ENCODE measurements at places on chromosomes 1 and 21.

DNA sequence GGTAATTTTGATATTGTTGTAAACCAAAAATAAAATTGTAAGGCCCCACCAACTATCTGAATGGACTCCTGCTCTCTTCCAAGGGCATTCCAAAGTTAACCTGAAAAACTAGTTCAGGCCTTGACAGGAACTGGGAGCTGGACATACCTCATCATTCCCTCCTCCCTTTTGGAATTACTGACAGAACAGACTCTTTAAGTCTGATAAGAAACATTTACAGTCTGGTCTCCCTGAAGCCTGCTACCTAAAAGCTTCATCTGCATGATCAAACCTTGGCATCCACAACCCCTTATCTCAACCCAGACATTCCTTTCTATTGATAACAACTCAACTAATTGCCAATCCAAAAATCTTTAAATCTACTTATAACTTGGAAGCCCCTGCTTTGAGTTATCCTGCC lies 123.8 kb downstream of the TLR5 start:
- DNase-seq = no peak

DNA sequence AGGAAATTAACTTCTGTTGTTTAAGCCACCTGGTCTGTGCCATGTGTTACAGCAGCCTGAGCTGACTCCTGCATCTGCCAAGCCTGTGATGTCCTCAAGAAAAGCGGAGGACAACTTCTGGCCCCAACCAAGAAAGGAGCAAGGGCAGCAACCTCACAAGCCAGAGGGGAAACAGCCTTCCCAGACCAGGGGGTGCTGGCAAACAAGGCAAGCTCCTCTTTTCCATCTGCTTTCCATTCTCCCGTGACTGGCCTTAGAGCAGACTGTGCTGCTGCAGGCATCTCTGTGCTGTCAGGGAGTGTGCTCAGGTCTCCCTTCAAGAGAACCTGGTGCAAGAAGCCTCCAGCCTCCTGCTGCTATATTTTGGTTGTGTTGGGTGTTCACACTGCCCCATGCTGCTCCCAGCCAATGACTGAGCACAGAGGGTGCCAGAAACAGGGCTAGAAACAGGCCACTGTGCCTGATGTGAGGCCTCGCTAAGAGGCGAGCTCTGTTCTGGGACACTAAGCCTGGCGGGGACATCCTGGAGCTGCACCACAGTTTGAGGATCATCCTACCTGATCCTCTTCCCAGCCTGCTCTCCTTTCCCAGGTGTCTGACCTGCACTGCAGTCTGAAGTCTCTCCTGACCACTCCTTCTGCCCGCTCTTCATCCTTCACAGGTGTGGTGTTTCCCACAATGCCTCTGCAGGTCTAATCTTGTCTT lies 27.5 kb upstream of the SLAMF9 start:
- no peak for DNase-seq

DNA sequence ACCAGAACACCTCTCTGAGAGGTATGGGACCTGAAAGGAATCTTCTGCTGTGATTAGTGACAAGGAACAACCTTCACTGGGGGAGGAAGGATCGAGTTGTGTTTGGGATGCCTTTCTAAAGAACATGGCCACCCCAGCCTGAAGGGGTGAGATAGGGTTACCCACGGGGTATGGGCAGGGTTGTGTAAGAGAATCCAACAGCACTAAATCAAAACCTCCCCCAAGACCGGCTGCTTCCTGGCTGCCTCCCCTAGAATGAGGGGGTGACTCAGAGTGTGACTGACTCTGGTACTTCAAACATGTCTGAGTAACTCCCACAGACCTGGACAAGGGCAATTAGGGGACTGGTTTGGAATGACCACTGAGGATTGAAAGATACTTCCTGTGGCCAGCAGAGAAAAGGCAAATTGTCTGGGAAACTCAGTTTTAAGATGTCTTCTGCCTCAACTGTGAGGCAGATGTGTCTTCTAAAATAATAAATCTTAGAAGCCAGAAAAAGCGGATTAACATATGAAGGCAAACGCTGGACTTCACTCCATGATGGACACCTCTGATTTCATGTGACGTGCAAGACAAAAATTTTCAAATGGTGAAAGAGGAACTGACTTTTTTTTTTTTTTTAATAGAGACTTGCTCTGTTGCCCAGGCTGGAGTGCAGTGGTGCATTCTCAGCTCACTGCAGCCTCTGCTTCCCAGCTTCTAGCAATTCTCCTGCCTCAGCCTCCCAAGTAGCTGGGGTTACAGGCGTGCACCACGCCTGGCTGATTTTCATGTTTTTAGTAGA lies 6.7 kb upstream of the PTPN14 start:
- no peak for DNase-seq

DNA sequence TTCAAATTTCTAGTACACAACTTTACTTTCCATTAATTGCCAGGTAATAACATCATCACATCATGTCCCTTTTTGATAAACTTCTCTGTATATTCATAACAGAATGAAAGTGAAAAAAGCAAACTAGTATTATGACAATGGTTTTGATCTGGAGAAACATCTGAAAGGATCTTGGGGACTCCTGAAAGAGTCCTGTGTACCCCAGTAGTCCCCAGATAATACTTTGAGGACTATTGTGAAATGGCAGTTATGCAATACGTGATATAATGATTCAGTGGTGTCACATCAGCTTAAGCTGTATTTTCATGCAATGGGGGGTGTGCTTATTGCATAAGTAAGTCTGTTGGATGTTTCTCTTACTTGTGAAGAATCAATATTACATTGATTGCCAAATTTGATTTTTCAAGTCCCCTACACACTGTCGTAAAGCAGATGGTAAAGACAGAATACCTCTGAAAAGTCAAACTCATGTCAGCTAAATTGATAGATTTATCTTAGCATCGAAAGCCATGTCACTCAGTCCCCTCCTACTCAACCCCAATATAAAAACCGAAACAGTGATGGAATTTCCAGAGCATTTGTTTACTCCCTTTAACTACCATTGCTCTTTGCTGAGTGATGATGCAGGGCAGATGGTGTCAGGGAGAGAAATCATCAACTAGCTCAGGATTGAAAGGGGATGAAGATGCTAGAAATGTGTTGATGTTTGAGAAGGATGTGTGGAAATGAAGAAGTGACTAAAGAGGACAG lies 146.7 kb upstream of the C1orf105 start:
- no peak for DNase-seq

GRCh38 chr1:147613506-147613905 lies 56.8 kb downstream of the ACP6 start:
- DNase-seq = no peak

- no peak for DNase-seq
These were observed 44.1 kb upstream of the EIF4G3 start for GRCh38 chr1:21220815-21221214.

GRCh38 chr1:222195857-222196256 lies 352.0 kb downstream of the HHIPL2 start:
- DNase-seq = no peak

DNA sequence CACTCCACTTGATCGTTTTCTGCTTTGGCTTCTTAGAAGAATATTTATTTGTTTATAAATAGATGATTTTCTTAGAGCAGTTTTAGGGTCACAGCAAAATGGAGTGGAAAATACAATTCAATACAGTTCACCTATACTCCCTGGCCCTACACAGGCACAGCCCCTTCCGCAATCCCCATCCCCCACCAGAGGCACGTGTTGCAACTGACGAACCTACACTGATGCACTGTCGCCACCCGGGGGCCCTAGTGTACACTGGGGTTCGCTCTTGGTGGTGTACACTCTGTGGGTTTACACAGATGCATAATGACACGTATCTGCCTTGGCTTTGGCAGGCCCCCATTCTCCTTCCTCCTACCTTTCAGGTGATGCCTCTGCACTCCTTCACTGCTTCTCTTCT lies 8.0 kb downstream of the ECHDC2 start:
- DNase-seq = no peak

DNA sequence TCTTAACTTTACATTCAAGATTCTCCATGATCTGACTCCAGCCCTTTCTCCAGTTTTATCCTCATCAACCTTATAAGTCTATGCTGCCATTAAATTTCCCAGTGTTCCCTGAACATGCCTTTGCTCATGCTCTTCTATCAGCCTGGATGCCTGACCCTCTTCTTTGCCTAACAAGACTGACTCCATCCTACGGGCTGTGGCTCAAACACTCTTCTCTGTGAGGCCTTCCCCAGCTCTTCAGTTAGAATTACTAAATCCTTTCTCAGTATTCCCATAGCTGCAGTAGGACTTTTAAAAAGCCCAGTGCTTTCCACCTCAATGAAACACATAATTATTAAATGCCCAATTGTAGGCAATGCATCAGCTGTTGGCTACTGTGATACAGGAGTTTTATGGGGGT lies 76.5 kb upstream of the GNG12 start:
- DNase-seq = no peak

- peak; percentile 89 for DNase-seq
These were observed 572 bp upstream of the SRSF10 start for GRCh38 chr1:23980728-23981070.

GRCh38 chr1:201230676-201231075 lies 40.1 kb downstream of the IGFN1 start:
- no peak for DNase-seq

DNA sequence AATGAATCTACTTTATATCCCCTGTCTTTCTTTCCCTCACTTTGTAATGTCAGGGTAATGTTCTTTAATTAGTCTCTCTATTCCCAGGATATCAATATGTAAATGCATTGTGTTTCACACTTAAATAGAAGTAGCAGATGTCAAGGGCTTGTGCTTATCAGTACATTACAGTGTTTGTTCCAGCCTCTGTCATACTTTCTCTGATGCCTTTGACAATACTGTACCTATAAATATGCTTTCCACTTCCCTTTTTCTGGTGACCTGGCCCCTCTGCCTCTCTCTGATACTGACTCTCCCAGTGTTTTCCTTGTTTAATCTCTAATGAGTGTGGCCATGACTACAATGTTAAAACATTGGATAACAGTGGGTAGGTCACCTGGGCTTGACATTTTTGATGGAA lies 862.0 kb upstream of the NEGR1 start:
- no peak for DNase-seq

DNA sequence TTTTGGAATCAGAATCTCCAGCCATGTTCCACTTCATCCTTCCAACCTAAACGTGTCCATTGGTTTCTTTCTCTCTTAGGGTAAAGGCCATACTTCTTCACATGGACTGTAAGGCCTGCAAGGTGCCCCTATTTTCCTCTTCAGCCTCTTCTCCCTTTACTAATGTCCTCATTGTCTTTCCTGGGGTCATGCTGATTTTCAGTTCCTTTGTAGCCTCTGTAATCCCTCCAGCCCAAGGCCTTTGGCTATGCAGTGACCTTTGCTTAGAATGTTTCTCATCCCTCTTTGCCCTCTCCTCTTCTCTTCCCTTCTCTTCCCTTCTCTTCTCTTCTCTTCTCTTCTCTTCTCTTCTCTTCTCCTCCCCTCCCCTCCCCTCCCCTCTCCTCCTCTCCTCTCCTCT lies 112.5 kb downstream of the SPATA46 start:
- DNase-seq = no peak

DNA sequence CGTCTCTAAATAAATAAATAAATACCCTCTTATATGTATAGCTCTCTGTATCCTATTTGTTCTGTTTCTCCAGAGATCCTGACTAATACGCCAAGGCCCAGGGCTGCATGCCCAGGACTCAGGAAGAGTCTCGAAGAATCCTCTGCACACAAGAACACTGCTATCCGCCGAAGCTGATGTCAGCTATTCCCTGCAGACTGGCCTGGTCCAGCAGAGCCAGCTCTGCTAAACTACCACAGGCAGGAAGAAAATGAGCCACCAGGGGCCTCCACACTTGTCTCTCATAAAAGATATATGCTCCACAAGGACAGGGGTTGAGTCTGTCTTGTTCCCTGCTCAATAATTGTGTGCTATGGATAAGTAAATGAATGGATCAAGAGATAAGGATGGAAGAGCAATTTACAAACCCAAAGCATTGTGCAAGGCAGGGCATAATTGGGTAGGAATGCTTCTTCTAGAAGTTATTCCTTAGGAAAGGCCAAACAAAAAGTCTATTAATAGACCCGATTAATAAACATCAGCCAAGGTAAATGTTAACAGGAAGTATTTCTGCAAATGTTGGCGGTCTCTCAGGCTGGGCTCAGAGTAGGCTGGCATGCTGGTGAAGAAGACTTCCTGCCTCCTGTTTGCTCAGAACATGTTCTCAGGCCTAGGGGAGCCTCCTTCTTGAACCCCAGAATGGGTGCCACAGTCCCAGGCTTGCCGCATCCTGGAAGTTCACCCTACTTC lies 26.3 kb upstream of the MAN1C1 start:
- no peak for DNase-seq

- DNase-seq = no peak
These were observed 326.3 kb downstream of the TBX15 start for GRCh38 chr1:118661769-118662320.

- no peak for DNase-seq
These were observed 58.1 kb downstream of the CAPZB start for GRCh38 chr1:19427087-19427781.

GRCh38 chr1:174968750-174969244 lies 30.9 kb upstream of the CACYBP start:
- no peak for DNase-seq

DNA sequence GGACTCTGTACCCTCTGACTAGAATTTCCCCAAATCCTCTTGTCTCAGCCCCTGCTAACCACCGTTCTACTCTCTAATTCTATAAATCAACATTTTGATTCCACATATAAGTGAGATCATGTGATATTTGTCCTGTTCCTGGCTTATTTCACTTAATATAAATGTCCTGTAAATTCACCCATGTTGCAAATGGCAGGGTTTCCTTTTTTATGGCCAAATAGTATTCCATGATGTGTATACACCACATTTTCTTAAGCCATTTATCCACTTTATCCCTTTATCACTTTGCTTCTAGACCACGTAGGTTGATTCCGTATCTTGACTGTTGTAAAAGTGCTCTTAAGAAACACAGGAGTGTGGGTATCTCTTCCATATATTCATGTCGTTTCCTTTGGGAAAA lies 8.9 kb downstream of the RNF187 start:
- DNase-seq = no peak

DNA sequence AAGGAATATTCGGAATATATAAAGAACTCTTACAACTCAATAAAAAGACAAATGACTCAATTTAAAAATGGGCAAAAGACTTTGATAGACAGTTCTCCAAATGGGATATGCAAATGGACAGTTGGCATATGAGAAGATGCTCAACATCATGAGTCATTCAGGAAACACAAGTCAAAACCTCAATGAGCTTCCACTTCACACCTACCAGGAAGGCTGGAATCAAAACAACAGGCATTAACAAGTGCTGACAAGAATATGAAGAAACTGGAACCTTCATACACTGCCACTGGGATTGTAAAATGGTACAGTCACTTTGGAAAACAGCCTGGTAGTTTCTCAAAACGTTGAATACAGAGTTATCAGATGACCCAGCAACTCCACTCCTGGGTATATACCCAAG lies 17.2 kb downstream of the PGBD5 start:
- no peak for DNase-seq

DNA sequence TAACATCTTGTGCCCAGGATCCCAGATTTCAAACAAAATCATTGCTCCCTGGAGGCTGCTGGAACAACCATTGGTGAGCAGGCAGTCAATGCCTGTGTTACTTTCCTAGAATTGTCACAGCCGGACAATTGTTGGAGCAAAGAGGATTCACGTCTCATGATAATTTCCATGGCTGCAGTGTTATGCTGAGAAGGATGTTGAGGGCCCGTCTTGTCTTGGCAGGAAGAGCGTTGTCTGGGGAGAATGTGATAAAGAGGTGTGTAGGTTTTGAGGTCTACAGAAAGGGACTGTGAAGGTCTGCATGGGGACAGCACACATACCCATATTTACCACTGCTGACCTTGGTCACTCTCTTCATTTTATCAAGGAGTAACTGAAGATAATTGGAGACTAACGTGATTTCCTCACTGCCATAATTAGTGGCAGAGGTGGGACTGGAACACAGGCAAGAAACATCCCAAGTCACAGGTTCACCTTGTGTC lies 6.3 kb downstream of the MECR start:
- DNase-seq = no peak

GRCh38 chr1:155835548-155835947 lies 21.5 kb downstream of the GON4L start:
- no peak for DNase-seq

Measured in RWPE2 (cell line).